AG20443 (cell line): ENCODE measurements at places on chromosomes 1 and 21.
A peak's percentile ranks its signal among the peaks of the same experiment; 100 is the strongest.

DNA sequence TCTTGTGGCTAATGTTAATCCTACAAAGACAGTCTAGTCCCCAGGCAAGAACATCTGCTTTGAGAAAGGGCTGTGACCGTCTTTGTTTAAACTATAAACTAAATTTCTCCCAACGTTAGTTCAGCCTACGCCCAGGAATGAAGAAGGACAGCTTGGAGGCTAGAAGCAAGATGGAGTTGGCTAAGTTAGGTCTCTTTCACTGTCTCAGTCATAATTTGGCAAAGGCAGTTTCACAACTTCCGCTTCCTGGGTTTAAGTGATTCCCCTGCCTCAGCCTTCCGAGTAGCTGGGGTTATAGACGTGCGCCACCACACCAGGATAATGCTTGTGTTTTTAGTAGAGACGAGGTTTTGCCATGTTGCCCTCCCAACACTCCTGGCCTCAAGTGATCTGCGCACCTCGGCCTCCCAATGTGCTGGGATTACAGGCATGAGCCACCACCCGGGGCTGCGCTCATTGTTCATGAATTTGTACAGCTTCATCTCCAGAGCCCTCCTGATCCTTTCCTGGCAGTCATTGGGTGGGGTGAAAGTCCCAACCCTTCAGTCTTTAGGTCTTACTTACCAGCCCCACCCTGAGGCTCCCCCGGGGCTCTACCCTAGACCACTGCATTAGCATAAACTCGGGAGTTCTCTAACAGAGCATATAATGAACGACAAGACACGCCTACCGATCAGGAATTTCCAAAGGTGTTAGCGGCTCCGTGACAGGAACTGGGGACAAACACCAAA lies 4.9 kb upstream of the MASP2 start:
- no peak for DNase-seq

- no peak for DNase-seq
Measured at GRCh38 chr1:244304156-244304555, 147.6 kb downstream of the ADSS2 start.

GRCh38 chr1:72281637-72282270 lies 585 bp downstream of the NEGR1 start:
- peak; percentile 4 for DNase-seq

DNA sequence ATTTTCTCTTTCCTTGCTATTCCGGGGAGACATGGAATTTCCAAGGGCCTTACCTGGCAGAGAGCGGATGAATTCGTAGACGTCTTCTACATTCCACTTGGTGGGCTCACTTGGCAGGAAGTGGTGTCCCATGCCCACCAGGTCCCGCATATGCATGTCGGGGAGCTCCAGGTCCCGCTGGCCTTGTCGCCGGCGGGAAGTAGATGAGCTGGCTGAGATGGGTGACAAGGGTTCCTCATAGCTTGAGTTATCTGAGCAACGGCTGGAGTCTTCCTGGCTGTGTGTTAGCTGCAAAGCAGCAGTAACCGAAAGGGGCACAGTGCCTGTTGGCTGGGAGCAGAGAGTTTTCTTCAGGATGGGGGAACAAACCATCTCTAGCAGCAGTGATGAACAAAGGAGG lies 7.9 kb upstream of the A3GALT2 start:
- DNase-seq = no peak

GRCh38 chr21:45357436-45358260 lies 47.3 kb upstream of the COL18A1 start:
- DNase-seq = peak; percentile 37

- no peak for DNase-seq
Measured at GRCh38 chr1:209873067-209873799, 45.5 kb downstream of the UTP25 start.
